ENCODE measurements at places on chromosomes 4 and X.

DNA sequence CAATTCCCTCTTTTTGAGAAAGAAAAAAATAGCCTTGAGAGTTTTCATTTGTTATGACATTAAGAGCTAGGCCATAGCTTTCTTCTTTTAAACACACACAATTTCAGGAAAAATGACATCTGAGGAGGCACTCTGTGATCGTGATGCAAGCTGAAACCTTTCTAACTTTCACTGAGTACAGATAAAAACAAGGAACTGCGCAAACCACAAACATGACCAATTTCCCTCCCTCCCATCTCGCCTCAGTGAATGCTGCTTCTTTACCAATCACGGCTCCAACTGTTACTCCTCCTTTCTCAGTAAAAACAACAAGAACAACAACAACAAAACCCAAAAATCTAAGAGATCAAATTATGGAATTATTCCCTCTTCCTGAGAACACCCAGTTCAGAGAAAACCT lies 626.8 kb downstream of the TLL1 start:
- DNase-seq, result no peak

DNA sequence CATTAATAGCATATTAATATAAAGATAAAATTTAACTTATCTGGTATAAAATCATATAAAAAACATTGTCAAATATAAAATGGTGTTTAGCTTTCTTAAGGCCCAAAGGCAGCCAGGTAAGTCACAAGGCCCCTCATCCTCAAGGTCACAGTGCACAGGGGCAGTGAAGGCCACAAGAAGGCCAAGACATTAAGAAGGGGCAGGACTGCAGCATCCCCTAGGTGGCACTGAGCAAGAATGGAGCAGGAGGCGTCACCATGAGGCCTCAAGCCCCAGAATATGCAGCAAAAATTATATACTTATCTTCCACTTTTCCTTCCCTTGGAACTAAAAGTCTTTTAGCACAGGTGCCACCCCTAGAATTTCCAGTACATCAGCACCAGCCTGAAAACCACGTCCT lies 49.5 kb upstream of the MAGEA8 start:
- no peak for DNase-seq

DNA sequence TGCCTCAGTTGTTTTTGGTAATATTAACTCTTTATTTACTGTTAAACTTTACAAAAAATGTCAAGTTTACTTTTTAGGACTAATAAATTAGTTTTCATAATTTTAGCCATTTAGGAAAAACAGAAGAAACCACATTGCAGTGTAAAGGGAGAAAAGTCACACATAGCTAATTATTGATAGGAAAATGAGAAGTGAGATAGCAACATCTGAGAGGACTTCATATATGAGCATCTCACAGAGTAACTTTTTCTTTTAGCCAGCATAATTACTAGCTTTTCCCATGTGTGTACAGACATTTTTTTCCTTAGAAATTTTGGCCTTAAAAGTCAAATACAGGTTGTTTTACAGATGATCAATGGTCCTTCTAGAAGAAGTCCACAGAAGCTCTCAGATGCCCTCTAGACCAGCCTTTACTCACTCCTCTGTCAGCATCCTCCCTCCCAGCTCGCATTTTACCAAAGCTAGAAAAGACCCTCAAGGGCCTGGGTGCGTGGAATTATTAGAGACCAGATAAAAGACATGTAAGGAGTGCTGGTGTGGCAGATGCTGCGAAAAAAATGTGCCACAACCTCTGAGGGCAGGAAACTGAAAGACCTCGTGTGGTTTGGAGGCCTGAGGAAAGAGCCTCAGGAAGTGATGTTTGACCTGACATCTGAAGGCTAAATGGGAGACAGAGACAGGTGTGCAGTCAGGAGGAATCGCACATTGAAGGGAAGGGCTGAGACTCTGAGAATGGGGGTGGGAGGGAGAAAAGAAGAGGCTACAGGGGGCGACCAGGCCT lies 156.9 kb downstream of the CBR4 start:
- DNase-seq, result no peak

GRCh38 chrX:68433981-68434299 lies 645 bp upstream of the OPHN1 start:
- DNase-seq, result no peak

DNA sequence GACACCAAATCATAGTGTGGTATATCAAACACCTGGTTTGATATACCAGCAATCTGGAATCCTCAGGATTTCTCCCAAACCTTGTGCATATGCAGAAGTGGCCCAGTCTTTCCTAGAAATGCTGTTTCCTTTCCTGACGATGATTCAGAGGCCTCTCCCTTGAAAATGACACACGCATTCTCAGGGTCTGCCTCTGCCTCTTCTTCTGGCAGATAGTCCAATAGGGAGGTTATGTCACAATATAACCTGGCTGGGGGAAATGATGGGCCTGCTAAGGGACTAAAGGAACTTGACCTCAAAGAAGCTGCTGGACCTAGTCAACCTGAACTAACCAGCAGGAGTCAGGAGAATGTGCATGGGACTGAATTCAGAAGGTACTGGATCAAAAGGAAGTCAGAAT lies 435.2 kb downstream of the IDS start:
- DNase-seq, result no peak

GRCh38 chr4:53981567-53981966 lies 82.8 kb downstream of the CHIC2 start:
- no peak for DNase-seq

- no peak for DNase-seq
Measured at GRCh38 chr4:186723292-186724057, at the start of gene FAT1. Gene FAT1 (minus strand): TSS chr4:186723856. CDS start chr4:186709827, 14,029 bp downstream.

DNA sequence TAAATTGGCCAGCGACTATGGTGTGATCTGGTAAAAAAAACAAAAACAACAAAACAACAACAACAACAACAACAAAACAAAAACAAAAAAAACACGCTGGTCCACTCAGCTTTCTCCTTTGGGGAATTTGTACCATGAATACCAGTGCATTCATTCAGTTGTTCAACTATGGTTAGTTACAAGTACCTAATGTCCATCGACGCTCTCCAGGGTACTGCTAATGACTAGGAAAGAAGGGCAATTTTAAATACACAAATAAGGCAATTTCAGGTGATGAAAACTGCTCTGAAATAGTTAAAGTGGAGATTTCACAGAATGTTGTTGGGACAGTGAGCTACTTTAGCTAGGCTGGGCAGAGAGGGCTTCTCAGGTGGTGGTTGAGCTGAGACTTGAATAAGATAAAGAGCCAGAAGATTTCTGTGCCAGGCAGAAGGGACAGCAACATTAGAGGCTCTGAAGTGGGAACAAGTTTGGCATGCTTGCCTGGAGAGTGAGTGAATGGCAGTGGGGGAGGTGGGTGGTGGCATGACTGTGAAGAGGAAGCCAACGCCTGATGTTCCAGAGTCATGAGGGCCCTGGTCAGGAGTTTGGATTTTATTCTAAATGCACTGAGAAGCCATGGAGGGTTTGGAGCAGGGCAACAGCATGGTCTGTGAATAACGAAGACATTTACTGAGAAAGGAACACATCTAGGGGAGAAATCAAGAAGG lies 45.9 kb upstream of the PGRMC2 start:
- no peak for DNase-seq

GRCh38 chrX:79159800-79160199 lies 15.3 kb downstream of the GPR174 start:
- DNase-seq, result no peak

DNA sequence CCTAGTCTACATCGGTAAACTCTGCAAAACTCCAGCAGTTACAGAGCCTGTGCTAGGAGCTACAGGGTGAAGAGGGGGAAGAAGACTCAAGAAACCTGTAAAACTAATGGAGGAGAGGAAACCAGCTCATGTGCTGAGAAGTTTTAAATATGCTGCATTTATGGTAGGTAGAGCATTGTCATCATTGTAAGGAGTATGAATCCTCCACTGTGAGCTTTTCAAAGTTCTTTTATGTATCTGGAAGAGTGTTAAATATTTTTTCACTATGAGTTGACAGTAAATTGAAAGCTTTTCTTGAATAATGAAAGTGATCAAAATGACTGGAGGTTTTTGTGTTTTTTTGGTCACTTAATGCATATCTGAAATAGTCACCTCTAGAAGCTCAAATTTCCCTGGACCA lies 46.2 kb downstream of the SEPTIN11 start:
- no peak for DNase-seq

DNA sequence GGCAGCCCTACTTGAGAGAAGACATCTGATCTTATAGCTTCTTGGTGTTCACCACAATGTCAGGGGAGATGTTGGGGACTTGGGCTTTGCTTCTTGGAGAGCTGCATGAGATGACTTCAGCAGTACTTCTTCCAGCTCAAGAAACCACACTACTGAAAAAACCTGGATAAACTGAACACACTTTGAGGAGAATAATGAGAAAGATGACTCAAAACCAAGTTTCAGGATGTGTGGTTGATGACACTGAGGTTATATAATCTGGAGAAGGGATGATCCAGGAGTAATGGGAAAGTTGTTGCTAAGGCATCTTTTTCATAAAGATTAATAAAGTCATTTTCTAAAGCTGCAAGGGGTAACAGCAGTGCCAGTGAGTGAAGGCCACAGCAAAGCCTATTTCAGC lies 58.4 kb upstream of the PNPLA4 start:
- DNase-seq, result no peak

DNA sequence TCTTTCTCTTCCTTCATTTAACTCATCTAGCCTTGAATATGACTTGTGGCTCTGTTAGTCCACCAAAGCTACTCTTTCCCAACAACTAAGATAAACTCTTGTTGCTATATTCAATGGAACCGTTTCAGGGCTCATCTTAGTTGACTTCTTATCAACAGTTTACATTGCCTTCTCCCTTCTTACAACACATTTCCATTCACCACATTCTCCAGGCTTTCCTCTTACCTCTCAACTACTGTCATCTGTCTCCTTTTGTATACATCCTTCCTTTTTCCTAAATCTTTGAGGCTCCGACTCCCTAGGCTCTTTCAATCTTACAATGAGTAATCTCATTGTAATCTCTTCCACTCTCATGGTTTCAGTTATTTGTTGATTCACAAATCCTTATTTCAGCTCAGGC lies 58.5 kb downstream of the NCAPG start:
- DNase-seq, result no peak

GRCh38 chrX:134933248-134933647 lies 57.5 kb upstream of the SMIM10 start:
- no peak for DNase-seq

DNA sequence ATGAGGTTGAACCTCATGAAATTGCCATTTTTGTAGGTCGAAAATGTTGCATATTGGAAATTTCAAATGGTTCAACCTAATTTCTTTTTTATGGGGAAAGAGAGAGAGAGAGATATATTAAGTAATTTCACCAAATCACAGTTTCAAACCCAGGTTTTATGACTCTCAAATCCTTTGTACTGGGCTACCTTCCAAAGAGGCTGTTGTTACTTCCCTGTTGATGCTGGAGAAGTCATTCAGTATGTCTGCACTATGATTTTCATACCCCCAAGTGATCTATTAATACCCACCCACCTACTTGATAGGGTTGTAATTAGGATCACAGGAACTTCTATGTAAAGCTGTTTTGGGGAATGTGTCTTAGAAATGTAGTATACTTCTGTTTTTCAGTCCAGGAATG lies 109.9 kb downstream of the ZNF330 start:
- DNase-seq, result no peak

GRCh38 chr4:122695226-122695625 lies 37.3 kb upstream of the BBS12 start:
- DNase-seq, result no peak

- no peak for DNase-seq
Measured at GRCh38 chr4:15754323-15754722, 23.8 kb upstream of the CD38 start.

DNA sequence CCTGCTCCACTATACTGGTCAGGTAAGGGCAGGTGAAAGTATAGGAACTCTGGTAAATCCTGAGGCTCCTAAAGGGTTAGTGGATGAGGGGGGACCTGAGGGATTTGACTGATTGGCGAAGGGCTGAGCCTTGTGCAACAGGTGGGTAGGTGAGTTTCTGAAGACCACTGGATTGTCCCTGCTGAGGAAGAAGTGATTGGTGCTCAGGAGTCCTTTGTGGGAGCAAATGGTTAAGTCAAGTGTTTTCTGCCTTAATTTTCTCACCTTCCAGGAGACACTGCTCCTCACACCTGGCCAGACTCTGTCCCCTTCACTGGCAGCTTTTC lies 156.6 kb downstream of the AMMECR1 start:
- DNase-seq, result no peak

DNA sequence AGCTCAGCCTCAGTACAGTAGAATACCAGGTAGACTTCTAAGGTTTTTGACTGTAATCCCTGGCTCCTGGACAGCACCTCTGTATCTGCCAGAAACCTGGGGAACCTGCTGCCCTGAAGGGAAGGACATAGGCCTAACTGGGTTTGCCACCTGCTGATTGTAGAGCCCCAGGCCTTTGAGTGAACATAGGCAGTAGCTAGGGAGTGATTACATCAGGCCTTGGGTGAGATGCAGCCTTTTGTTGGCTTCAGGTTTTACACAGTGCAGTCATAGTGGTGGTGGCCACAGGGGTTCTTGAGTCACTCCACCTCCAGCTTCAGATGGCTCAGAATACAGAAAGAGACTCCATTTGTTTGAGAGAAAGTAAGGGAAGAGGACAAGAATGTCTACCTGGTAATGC lies 19.3 kb downstream of the IQCM start:
- DNase-seq, result no peak

DNA sequence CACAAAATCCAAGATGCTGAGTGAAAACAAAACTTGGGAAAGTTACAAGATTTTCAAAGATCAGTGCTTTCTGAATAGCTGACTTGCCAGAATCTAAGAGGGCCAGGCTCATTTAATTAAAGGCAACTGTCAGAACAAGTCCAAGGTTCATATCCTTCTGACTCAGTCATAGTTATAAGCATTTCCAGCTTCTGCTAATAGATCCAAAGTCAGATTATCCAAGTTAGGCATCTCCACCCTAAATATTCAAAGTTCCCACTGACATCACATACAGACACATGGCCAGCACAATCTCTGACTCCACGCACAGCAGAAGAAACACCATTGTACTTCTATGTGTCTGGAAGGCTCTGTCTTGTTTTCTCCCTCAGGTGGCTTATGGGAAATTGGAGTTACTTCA lies 41.8 kb downstream of the GASK1B start:
- DNase-seq, result no peak

DNA sequence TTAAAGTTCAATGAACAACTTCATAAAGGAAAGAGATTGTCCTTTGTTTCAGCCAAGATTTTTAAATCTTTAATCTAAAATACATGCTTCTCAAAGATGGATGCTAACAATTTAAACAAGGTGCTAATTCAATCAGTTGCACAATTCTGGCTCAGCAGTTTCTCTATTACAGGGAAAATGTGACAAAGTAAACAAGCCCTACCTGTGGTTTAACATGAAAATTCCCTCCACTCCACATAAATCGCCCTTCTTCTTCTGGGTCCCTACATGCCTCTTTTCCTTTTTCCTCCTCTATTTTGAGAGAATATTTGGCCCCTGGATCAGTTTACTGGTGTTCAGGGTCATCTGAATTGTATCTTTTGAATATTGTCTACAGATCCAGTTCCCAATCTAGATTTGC lies 80.6 kb downstream of the FRYL start:
- DNase-seq, result no peak

DNA sequence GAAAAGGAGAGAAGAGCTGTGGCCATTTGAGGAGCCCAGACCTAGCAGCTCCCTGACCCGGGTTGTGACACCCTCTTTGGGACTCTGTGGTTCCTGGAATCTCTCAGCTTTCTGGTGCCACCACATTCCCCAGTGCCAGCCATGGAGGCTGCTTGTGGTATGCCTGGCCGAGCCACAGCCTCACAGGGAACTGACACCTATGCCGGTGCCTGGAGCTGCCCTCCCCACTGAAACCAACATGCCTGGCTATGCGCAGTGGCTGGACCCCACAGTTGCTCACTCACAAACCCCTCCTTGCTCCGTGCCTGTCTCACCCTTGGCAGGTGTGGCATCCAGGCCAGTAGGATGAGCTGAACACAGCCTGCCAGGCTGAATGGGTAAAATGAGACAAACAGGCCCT lies 749.4 kb downstream of the ARAP2 start:
- DNase-seq, result no peak

- DNase-seq, result no peak
Measured at GRCh38 chr4:152160225-152160800, 375.6 kb downstream of the FBXW7 start.
